Activated naive CD4-positive, alpha-beta T cell treated with anti-CD3 and anti-CD28 coated beads for 36 hours (primary cell): ENCODE measurements at places on chromosomes 16 and 17.

GRCh38 chr17:27481327-27481726, 25.1 kb downstream of the KSR1 start:
- peak; percentile 73 for DNase-seq

GRCh38 chr17:57861000-57861789, 11.4 kb upstream of the MRPS23 start:
- peak; percentile 51 for DNase-seq

- no peak for DNase-seq
Observed at GRCh38 chr16:85390511-85391174, 222.5 kb upstream of the GSE1 start.

- peak; percentile 64 for DNase-seq
Observed at GRCh38 chr17:794876-795275, 12.7 kb downstream of the MRM3 start.

GRCh38 chr16:27377666-27378485, 24.1 kb upstream of the IL21R start:
- peak; percentile 69 for DNase-seq

DNA sequence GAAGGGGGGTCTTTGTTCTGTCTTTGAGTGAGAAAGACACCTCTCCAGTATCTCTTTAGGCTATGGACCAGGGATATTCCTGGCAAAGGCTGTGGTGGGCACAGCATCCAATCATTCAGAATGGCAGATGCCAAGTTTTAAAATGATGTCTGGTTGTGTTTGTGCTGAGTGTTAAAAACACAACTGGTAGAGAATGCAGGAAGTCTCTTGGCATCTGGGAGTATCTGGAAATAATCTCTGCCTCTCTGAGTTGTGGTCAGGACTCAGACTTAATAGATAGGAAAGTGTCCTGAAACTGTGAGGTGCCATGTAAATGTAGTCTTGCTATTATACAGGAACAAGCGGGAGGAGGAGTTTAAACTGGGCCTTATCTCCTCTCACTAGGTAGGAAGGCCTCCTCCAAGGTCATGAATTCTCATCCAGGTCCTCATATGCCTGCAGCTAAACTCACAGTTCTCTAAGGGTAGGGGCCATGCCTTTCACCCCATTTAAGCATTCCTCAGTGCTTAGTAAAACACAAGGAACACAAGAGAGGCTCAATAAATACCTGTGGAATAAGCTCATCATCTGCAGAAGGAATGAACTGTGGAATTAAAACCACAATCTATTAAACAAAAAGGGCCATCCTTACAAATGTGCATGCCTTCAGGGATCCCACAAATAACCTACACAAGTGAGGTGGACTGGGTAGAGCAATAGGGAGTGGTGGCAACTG, 317.6 kb downstream of the CBLN1 start:
- no peak for DNase-seq

DNA sequence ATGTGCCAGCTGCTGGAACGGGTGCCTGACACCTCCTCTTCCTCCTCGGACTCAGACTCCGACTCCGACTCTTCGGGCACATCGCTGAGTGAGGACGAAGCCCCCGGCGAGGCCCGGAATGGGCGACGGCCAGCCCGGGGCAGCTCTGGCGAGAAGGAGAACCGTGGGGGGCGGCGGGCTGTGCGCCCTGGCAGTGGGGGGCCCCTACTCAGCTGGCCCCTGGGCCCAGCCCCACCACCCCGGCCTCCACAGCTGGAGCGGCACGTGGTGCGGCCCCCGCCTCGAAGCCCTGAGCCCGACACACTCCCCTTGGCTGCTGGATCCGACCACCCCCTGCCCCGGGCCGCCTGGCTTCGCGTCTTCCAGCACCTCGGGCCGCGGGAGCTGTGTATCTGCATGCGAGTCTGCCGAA, 6.8 kb downstream of the FBXL19 start:
- no peak for DNase-seq

DNA sequence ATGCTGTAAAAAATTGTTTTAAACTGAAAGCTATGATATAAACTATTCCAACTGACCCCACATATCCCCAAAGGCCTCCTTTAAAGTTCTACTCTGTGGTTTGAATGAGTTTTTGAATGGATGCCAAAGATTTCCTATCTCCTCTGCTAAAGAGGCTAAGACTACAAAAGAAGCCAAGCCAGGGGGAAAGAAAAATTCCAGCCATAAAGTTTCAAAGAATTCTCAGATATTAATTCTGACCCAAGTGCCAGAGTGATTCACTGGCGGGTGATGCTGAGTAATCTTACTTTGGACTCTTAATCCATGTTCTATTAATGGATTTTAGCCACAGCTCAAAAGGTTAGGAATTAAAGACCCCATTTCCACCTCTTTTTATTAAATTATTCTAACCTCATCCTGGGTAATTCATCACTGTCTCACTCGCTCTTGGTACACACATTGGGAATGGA, 60.7 kb downstream of the HS3ST3A1 start:
- no peak for DNase-seq

GRCh38 chr17:16464303-16465051, 27.5 kb downstream of the LRRC75A start:
- no peak for DNase-seq

DNA sequence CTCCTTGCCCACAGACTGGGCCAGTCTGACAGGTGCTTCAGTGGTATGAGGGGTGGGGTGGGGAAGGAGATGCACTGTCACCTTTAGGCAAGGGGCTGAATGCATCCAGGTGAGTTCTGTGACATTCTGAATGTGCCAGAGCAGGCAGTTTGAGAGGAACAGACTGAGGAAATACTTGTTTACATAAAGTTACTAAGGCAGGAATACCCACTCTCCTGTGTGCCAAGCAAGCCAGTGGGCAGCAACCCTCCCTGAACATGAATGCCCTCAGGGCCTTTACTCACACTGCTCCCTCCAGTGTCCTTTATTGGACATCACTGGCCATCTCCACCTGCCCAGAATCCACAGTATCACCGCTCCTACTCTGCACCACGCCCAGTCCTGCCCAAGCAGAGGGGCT, 33.1 kb upstream of the ULK2 start:
- no peak for DNase-seq

DNA sequence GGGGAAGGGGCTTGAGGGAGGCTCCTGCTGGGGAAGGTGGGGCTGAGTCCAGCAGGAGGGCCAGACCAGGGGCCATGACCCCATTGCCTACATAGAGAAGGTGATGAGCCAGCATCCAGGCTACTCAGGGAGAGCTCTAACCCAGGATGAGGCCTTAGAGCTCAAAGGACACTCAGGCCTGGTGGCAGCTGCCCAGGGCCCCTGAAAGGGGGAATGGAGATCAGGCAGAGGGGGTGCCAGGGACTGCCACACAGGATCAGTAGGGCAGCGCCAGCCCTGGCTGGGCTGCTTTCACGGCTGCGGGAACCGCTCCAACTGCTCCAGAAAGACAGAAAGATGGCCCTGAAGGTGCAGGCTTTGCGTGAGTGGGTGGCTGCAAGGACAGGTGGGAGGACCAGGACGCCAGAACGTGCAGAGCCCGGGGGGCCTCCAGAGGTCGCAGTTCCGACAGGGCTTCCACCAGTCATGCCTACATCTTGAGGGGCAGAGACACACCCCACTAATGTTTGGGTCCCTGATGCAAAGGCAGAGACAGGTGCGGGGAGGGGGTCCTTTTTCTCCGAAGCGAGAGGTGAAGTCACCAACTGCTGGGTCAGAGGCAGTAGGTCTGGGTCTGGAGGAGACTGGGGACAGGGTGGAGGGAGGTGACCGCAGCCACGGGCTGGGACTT, 882 bp upstream of the ATP6V0C start:
- DNase-seq: no peak

GRCh38 chr16:3012246-3012645, 477 bp upstream of the CLDN9 start:
- no peak for DNase-seq

DNA sequence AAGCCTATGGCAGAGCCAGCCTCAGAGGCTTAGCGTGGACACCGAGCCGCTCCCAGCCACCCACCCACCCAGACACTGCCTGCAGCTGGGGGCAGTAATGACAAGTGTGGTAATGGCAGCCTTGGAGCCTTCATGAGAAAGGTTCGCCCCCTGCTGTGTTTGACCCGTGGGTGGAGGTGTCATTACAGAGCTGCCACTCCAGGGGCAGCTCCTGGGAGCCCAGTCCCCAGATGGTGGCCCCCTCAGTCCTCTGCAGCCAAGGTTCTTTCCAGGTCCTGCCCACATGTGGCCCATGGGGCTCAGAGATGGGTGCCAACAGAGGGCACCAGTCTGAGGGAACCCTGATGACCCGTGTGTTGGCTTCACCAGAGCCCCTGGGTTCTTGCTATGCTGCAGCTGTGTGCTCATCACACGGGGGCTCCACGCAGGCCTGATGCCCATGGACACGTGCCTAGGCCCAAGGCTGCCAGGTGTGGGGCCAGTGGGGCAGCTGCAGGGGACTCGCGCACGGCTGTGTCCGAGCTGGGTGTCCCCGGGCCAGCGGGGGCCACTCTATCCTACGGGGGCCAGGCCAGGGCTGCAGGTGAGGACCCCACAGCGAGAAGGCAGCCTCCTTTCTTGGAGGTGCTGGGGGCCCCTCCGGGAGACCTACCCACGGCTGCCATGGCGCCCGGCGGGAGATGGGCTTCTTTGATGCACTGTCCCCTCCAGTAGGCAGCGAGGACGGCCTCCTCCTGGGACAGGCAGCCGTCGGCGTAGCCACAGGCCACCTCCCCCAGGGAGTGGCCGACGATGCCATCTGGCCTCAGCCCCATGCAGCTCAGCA, 8.1 kb downstream of the FASN start:
- no peak for DNase-seq

DNA sequence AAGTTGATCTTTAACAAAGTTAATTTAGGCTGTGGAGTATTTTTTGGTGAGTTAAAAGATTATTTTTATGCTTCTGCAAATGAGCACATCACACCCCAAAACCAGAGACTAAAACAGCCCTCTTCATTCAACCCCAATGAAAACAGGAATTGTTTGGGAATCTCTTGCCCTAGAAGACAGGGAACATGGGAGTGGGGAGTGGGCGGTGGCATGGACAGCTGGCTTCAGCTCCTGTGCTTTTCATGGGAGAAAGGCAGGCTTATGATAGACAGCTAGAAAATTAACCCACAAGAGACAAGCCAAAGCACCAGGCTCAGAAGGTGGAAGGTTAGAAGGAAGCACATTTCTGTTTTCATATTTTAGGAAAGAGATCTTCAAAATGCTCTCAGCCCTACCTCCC, 19.2 kb downstream of the GRIN2A start:
- DNase-seq: no peak

- DNase-seq: no peak
Observed at GRCh38 chr17:61415374-61416210, 15.9 kb downstream of the TBX2 start.

DNA sequence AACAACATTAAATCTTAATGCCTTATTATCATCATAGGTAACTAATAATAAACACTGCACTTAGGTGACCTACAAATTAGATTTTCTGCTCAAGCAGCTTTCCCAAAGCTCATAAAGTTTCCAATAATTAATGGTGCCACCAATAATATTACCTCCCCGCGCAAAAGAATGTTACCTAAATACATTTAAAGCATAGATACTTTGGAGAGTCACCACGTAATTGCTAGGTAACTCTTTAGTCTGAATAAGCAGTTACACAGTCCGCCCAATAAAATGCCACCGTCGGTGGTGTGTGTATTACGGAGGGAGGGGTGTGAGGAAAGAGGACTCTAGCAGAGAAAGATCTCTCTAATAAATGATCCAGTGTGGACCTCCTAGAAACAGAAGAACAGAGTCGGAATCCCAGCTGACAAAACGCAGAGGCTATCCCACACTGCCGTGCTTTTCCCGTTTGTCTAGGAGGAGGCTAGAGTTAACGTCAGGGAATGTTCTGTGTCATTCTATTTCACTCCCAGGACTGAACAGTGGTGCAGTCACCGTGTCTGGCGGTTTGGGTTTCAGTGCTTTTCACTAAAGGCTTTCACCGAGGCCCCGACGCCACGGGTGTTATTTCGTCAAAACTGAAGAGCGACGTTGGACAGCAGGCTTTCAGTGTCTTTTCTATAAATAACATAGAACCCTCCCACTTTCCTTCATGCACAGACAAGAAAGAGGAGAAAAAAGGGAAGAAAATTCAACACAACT, 630 bp downstream of the RNFT1 start:
- peak; percentile 63 for DNase-seq

GRCh38 chr17:64750891-64751677, 89.0 kb upstream of the SMURF2 start:
- DNase-seq: no peak

DNA sequence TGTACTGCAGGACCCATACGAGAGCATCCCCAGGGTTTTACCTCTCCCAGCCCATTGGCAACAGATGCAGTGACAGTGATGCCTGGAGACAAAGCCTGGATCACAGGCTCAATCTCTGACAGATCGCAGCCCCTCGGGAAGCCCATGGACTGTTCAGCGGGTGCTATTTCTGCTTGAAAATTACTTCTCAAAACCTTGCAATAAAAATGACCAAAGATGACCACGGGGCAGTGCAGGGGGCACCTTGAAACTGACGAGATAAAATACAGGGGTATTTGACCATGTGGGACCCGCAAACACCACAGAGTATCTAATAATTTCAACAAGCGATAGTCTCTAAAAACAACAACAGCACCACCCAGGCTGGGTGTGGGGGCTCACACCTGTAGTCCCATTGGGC, 118.3 kb downstream of the C16orf95 start:
- DNase-seq: no peak

DNA sequence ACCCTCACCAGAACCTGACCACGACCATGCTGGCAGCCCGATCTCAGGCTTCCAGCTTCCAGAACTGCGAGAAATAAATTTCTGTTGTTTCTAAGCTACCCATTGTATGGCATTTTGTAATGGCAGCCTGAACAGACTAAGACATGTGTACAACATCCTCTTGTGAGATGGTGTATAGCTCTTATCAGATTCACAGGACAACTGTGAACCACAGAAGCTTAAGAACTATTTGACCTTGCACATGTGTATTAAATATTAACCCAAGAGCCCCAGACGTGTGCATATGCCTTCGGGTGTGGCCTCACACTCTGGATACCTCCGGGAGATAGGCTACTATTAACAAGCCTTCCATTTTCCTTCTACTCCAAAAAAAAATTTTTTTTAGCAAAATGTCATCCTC, 248.9 kb downstream of the SLC39A11 start:
- no peak for DNase-seq

GRCh38 chr17:28948342-28948741, 3.0 kb downstream of the PHF12 start:
- no peak for DNase-seq

DNA sequence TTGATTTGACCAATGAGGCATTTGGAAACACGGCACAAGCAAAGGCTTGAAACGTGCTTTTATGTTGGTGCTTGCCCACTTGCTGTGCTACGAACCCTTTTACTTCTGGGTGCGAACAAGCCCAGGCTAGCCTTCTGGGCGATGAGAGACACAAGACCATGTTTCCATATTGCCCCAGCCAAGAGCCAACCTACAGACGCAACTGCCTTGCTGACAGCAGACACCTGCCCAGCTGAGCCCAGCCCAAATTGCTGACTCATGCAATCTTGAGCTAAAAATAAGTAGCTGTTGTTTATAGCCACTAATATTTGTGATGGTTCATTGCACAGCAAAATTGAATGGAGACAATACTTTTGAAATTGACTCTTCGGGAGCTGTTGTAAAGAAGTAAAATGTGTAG, 464.5 kb downstream of the WWOX start:
- DNase-seq: no peak

- no peak for DNase-seq
Observed at GRCh38 chr16:27185776-27186130, 17.6 kb upstream of the KDM8 start.
